ENCODE measurements at places on chromosomes 7 and 10.
A peak's percentile ranks its signal among the peaks of the same experiment; 100 is the strongest.

- no peak for DNase-seq
Measured at GRCh38 chr10:23693925-23694324, 255.1 kb downstream of the OTUD1 start.

DNA sequence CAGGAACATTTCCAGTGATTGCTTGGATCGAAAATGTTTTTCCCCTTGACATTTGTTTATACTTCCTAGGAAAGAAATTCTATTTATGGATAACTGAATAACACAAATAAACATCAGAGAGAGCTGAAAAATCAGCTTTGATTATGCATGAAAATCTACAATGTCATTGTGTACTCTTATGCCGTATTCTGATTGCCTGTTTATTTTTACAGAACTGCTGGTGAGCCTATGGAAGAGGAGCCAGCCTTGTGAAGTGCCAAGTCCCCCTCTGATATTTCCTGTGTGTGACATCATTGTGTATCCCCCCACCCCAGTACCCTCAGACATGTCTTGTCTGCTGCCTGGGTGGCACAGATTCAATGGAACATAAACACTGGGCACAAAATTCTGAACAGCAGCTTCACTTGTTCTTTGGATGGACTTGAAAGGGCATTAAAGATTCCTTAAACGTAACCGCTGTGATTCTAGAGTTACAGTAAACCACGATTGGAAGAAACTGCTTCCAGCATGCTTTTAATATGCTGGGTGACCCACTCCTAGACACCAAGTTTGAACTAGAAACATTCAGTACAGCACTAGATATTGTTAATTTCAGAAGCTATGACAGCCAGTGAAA is 121.5 kb downstream of the TWIST1 start:
- no peak for DNase-seq

DNA sequence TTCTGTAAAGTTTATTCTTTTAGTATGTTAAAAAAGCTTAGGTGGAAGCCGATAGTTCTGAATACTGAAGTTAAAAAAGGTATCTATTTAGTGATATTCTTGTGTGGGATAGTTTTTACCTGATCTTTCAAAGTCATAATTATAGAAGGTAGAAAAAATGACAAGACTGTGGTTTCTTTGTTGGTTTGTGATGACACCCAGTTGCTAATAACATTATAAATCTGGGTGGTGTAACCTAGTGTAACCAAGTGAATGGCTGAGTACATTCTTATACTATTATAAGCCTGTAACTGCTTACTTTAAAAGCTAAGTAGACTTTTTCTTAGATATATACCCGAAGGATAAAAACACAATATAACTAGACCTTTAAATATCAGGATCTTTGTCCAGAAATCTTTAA is 2.3 kb downstream of the CDK13 start:
- no peak for DNase-seq

DNA sequence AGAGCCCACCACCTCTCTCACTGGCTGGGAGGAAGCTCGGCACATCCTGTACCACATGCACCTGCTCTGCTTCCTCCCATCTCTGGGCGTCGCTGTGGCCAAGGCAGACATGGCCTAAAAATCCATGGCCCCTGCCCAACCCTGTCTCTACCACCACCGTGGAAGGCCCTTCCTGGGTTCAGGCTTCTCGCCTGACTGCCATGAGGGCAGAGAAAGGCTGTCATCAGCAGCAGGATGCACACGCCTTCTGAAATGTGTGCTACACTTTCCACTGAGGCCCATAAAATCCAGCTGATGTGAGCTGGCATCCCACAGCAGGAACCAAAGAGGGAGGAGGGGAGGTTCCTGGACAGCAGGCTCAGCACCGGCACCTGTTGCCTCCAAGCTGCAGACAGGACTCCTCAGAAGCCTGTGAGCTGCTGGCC is 93.4 kb downstream of the PTPRN2 start:
- DNase-seq, result no peak

GRCh38 chr10:688312-689120 is 952 bp downstream of the DIP2C start:
- DNase-seq, result no peak

DNA sequence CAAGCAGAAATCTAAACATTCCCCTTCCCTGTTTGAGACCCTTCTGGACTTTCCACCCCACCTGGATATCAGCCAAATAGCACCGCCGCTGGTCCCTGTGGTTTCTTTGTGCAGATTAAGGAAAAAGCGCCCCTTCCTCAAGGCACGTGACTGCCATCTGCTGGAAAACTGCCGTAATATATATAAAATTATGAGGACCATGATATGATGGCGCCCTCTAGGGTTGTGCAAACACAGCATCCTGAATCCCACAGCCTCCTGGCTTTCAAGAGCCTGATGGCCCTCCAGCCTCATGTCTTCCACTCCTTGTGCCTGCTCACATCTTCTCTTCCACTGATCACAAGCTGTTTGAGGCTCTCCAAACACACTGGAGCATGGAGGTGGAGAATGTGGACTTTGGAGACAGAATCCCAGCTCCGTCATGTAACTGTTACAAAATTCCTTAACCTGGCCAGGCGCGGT is 121.3 kb downstream of the MYL10 start:
- DNase-seq, result peak; percentile 86

DNA sequence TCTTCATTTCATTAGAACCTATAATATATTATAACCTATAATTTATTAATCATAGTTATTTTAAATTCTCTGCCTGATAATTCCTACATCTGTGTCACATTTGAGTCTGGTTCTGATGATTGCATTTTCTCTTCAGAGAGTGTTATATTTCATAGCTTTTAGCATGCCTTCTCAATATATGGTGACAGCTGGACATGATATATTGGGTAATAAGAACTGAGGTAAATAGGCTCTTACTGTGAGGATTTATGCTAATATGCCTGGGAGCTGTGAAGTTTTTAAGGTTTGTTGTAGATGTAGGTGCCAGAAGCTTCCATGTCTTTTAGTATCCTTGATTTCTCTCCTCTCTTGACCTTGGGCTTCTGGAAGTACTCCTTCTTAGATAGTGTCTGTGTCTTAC is 325.9 kb upstream of the SEMA3D start:
- DNase-seq, result no peak

- DNase-seq, result no peak
Measured at GRCh38 chr10:59388671-59388976, 26.3 kb upstream of the FAM13C start.

GRCh38 chr7:130891254-130892094 is 157.5 kb upstream of the KLF14 start:
- peak; percentile 55 for DNase-seq

- DNase-seq, result peak; percentile 46
Measured at GRCh38 chr10:89921403-89921802, 220.0 kb downstream of the KIF20B start.

- no peak for DNase-seq
Measured at GRCh38 chr7:80124526-80125264, 9.9 kb upstream of the GNAI1 start.

GRCh38 chr10:47154762-47155161 is 145.2 kb upstream of the GDF10 start:
- no peak for DNase-seq

All from islet precursor cell (in vitro differentiated cells).